Upper lobe of right lung (tissue), 1 donor: ENCODE measurements at places on chromosomes 7 and 10.

- DNase-seq = no peak
Measured at GRCh38 chr7:105157278-105157677, 143.3 kb downstream of the KMT2E start.

GRCh38 chr10:91820144-91820543, 21.9 kb downstream of the TNKS2 start:
- DNase-seq = no peak

- no peak for DNase-seq
Measured at GRCh38 chr7:152859781-152860191, 100.2 kb downstream of the ACTR3B start.

GRCh38 chr10:122362031-122362592, 12.4 kb upstream of the PLEKHA1 start:
- DNase-seq = no peak

GRCh38 chr10:110992006-110992800, 72.8 kb downstream of the SHOC2 start:
- no peak for DNase-seq

DNA sequence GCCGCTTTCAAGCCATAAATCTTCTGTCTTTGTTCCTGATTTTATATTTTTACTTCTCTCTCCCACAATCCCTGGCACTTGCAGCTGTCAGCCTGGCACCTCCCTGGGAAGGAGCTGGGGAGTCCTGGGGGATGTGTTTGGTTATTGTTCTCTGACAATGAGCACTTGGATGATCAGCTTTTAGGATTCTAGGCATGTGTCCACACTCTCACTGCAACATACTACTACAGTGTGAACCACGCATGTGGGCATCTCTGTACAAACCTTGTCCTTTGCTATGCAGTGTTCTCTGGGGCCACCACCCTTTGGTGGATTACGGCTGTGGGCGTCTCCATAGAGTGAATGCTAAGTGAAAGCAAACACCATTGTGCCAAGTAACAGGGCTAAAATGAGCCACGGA, 168.4 kb upstream of the KMT2E start:
- no peak for DNase-seq
